Renal cortex interstitium (tissue), 15 donors: ENCODE measurements at places on chromosomes 7 and 10.
A peak's percentile ranks its signal among the peaks of the same experiment; 100 is the strongest.

GRCh38 chr10:34186745-34187144 lies 628.4 kb downstream of the PARD3 start:
- no peak for DNase-seq

GRCh38 chr10:124293616-124294449 lies 124.9 kb downstream of the OAT start:
- no peak for DNase-seq

GRCh38 chr7:108189733-108190388 lies 59.7 kb upstream of the LAMB4 start:
- DNase-seq, result no peak

GRCh38 chr10:24009115-24009514 lies 199.8 kb upstream of the KIAA1217 start:
- no peak for DNase-seq

DNA sequence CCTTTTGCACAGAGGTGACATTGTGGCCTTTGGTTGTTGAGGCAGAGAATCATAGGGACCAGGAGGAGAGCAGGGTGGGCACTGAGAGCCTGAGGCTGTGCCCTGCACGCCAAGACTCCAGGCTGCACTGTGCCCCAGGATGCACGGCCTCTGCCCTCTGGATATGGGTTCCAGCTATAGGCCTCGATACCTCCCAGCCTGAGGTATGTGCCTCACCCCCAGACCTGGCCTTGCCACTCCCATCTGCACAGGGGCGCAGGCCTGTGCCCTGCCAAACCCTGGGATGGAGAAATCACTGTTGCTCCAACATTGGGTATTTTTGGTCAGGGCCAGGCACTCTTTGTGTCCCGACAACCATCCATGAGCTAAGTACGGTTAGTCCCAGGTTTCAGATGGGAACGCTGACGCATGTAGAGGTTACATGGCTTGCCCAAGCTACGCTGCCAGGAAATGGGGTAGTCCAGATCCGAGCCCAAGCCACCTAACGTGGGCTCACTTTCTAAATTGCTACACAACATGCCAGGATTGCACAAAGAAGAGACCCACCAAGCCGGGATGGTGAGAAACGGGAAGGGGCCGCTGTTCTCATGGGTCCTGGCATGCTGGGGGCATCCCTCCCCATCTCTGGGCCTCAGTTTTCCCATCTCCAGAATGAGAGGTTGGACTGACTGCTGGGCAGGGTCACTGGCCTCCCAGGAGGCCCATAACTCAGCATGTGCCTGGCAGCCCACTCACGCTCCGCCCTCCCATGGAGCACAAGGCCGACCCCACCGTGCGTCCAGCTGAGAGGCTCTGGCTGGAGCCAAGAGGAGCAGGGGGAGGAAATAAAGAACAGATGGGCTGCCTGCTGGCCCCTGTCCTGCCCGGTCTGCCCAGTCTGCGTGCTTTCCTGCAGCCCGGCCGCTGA lies 44.2 kb downstream of the ZCCHC24 start:
- DNase-seq, result no peak

DNA sequence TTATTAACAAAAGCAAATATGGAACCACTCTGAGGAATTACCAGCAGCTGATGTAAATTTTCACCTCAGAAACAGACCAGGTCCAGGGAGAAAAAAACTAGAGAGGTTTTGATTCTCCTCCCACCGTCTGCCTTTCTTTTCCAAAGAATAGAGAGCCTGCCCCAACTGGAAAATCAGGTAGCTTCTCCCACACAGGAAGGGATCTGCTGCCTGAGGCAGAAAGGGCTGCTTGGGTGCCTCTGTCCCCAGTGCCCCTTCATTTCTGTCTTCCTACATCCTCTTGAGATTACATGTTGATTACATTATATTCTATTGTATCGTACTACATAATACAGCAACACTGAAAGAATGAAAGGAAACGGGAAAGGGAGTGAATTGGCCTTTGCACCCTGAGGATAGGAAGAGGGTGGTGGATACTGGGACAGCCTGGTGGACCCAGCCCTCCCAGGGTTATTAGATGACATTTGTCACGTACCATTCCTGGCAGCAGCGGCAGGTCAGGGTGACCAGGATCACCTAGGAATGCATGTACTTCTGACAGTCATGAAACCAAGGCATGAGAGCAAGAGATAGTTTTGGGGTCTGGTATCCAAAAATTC lies 8.9 kb downstream of the ST8SIA6 start:
- no peak for DNase-seq

GRCh38 chr7:102208826-102209225 lies 77.8 kb upstream of the SH2B2 start:
- peak; percentile 4 for DNase-seq

DNA sequence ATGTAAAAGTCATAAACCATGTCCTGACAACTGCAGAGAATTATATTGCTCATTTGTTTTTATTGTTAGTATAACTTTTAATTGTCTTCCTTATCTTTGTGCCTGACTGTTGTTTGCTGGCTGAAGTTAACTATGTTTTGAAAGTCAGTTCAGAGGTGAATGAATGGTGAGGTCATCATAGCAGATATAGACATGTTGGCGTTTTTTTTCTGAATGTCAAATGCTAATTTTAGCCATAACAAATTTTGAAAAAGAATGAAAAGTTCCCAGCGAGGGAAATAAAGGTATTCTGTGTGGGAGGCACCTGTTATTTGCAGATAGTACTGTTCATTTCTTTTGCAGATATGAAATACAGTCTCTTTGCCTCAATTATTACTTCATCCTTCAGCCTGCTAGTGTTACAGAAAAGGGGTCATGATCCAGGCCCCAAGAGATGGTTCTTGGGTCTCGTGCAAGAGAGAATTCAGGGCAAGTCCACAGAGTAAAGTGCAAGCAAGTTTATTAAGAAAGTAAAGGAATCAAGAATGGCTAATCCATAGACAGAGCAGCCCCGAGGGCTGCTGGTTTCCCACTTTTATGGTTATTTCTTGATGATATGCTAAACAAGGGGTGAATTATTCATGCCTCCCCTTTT lies 96.5 kb downstream of the CAMK1D start:
- DNase-seq, result no peak

GRCh38 chr10:18351421-18351820 lies 211.2 kb downstream of the CACNB2 start:
- DNase-seq, result no peak

GRCh38 chr7:20642166-20642565 lies 26.7 kb downstream of the ABCB5 start:
- DNase-seq, result no peak

DNA sequence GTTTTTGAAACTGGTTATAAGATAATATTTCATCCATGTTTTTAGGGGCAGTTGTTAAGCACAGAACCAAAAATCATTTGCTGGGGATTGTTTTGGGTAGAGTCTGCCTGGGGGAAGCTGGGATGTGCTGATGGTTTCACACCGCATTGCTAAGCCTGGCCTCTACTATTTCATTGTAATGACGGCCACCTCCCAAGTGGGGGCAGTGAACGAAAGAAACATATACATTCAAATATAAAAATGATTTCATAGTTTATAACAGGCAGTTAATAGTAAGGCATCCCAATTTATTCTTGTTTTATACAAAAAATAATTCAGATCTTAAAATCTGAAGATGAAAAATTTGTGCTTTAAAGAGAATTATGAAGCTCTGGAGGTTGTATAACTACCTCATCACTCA lies 750.8 kb downstream of the REEP3 start:
- DNase-seq, result no peak

GRCh38 chr7:47354071-47354470 lies 227.8 kb downstream of the TNS3 start:
- no peak for DNase-seq

GRCh38 chr10:132564249-132564605 lies 26.6 kb downstream of the INPP5A start:
- no peak for DNase-seq

DNA sequence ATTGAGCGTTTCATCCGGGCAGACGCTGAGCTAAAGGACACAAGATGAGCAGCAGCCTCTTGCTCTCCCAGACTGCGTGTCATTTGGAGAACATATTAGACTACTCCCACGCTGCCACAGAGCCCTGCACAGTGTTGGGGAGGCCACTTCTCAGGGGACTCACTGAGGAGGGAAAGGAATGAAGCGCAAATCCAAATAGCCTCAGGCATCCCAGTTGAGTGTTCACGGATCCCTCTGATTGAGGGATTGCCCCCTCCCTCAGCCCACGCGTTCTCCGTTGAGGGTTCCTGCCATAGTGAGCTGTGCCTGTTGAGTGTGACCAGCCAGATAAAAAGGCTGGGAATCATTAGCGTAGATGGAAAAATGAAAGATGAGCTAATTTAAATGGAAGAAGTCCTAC lies 563.4 kb downstream of the ACTR3B start:
- DNase-seq, result no peak

DNA sequence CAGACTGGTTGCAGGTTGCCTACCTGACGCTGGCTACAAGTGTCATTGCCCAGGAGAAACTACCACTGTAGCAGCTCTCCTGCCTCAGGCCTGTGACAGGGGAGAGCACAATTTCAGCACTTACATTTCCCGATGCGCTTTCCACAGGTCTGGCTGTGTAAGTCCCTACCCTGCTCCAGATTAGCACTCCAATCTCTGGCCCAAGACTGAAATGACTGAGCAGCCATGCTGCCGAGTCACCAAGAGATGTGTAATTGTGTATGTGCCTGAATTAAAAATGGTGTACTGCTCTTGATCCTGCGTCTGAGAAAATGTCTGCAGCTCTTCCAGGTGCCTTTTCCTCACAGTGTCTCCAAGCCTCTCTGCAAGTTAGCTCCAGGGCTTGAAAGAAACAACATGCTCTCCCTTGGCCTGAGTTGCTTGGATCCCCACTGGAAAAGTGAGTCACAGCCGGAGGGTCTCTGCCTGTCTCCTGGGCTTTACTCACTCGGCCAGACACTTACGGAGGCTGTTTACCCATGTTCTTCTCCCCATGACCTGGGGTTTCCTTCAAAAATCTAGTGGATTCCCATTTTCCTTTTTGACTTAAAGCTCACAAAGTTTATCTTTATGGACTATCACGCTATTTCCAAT lies 1001.7 kb upstream of the KCND2 start:
- no peak for DNase-seq

GRCh38 chr7:3971323-3971722 lies 670.3 kb downstream of the SDK1 start:
- DNase-seq, result no peak

DNA sequence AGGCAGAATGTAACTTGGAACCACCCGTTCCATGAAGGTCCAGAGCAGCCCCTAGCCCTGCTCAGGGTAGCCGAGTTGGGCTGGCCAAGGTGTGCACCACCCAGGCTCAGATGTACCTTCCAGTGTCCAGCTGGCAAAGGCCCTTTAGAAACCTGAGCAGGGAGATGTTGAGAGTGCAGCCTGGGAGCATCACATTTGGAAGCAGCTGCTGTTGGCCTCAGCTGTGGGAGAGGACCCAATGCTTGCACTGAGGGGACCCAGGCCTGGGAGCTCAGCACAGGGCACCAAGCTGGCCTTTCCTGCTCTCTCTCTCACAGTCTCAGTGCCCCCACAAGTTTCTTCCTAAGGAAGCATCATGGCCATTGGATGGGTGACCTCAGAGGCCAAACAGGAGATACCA lies 33.5 kb downstream of the ANXA8 start:
- DNase-seq, result no peak

- no peak for DNase-seq
Observed at GRCh38 chr7:47333959-47334358, 248.0 kb downstream of the TNS3 start.

DNA sequence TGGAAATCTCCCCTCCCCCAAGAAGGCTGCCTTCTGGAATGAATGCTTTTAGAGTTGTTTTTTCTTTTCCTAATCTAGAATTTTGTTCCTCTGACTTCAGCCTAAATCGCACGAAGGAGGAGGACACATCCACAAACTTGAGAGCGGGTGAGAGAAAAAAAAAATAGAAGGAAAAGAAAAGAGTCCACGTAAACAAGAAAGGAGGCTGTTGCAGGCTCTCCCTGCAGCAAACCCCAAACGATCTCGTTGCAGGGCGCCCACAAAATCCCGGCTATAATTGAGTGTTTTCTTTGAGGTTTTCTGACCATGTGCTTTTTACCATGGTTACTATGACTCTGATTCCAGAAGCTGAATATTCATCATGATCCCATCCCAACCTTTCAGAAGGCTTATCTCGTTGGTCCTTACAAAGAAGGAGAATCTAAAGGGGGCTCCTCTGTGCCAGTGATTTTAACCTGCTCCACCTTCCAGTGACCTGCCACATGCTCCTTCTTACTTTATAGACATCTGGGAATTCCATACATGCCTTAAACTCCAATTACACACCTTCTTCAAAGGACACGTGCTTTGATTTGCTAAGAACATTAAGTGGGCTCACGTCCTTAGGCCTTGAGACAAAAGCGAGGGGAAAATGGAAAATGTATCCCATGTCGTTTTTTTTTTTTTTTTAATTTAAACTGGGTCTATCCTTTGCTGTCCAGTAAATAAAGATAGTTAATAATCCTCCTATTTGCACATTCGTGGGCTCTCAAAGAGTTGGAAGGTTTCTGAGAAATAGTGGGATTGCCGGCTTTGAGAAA lies 5.8 kb downstream of the TWIST1 start:
- DNase-seq, result no peak

DNA sequence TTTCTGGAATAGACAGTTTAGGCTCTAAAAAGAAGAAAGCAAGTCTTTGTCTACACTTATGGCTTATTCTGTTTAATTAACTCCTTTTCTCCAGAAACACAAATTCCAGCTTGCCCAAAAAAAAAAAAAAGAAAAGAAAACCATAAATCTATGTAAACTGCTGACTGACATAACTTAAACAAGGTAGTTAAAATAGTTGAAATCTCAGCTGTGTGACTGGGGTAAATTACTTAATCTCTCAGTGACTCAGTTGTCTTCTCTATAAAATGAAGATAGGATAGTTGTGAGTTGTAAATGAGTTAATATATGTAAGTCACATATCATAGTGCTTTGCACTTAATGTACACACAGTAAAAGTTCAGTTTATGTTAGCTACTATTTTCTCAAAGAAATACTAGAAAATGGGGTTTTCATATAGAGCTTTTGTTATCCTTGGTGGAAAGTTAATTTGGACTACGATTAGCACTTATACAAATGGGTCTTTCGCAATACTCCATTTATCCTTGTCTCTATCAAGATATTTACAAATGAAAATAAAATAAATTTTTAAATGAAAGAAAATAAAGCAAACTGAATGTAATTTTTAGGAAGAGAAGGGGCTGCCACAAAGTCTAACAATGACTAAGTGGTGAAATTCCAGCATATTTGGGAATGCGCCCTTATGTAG lies 200.9 kb downstream of the MBL2 start:
- DNase-seq, result no peak

DNA sequence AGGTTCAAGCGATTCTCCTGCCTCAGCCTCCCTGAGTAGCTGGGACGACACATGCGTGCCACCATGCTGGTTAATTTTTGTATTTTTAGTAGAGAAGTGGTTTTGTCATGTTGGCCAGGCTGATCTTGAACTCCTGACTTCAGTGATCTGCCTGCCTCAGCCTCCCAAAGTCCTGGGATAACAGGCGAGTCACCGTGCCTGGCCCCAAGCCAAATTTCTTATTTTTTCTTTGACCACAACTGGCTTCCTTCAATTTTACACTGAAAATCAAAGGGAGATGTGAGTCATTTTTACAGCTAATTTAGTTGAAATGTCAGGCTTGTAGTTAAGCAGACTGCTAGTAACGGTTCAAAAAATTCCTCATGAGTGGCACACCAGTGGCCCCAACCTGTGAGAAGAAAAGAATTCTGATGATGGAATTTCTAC lies 7.8 kb downstream of the RNF216 start:
- no peak for DNase-seq
